ENCODE measurements at places on chromosomes 7 and 10.

GRCh38 chr7:121505021-121505420, 108.9 kb upstream of the FAM3C start:
- no peak for DNase-seq

- DNase-seq, result no peak
These were observed 11.8 kb downstream of the INPP5A start for GRCh38 chr10:132549371-132549770.

GRCh38 chr7:115911465-115911864, 119.1 kb downstream of the TFEC start:
- no peak for DNase-seq

DNA sequence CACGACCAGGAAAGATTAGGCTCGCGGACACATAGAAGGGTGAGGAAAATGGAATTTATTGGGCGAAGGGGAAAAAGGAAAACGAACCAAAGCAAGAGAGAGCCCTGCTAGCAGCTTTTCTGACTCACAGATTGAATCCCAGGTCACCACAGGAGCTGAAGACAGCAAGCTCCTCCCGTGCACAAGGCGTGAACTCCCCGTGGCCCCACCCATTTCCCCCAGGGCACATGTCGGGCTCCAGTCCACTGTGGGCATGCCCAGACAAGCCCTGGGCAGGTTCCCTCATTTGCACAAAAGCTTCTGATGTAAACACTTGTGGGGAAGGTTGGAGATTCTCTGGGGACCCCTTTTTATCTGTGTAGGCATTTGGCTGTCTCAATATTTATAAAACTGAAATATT, 582.4 kb downstream of the SUGCT start:
- peak; percentile 79 for DNase-seq

DNA sequence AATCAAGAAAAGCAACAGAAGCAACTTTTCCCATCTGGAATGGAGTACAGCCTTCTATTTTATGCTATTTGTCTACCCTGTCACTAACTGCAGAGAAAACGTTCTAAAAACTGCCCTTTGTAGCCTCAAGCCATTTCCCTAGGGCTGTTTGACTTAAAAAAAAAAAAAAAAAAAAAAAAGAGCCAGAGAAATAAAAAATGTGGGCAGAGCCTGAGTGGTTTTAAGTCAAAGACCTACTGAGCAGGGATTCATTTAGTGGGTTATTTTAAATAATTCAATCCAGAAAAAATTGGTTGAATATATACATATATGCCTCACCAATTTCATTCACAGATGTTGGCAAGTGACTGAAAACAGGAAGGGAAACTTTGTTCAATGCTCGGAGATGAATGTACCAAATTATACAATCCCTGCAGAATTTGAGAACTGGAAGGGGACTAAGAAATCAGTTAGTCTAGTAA, 75.2 kb downstream of the PPP1R3C start:
- peak; percentile 52 for DNase-seq

- peak; percentile 76 for DNase-seq
These were observed 48.9 kb downstream of the DLG5 start for GRCh38 chr10:77877441-77878344.

- no peak for DNase-seq
These were observed 117.0 kb upstream of the RET start for GRCh38 chr10:42959833-42960232.

- DNase-seq, result no peak
These were observed 103.7 kb downstream of the RBM20 start for GRCh38 chr10:110747609-110748464.

GRCh38 chr7:73605601-73606220, 18.6 kb downstream of the MLXIPL start:
- no peak for DNase-seq

DNA sequence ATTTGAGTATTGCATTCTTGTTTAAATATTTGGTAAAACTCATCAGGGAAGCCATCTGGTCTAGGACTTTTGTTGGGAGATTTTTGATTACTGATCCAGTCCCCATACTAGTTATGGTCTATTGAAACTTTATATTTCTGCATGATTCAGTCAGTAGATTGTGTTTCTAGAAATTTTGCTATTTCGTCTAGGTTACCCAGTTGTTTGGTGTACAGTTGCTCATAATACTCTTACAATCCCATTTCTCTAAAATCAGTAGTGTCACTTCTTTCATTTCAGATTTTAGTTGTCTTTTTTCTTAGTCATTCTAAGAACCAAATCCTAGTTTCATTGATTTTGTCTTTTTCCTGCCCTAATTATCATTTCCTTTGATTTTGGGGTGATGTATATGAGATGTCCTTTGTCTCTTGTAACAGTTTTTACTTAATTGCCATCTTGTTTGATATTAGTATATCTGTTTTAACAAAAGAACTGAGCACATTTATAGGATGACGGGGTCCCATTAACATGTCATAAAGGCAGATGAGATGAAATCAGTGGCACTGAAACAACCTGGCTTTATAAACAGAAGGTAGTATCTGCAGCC, 7.9 kb downstream of the MALSU1 start:
- no peak for DNase-seq

Measured in kidney (tissue), 22 donors.